Regular cardiac myocyte (primary cell): ENCODE measurements at places on chromosomes 3 and 15. TPM values are rescaled to one million over a fixed set of nuclear protein-coding genes. Genes with fewer than 3 reads are reported as not detected.

The WDR53 gene
- 7.0 and 9.6 TPM in 2 replicates for total RNA-seq

The SKOR1 gene
- total RNA-seq: under 0.01 TPM in 2 replicates

The STRA6 gene
- total RNA-seq: 0.85 and 2.5 TPM in 2 replicates

The COL6A5 gene
- total RNA-seq: not detected in 2 replicates
